Activated naive CD8-positive, alpha-beta T cell treated with anti-CD3 and anti-CD28 coated beads, Interleukin-2, amount 50 U/mL, for 16 hours (primary cell): ENCODE measurements at places on chromosomes 13 and 19.

GRCh38 chr13:78876915-78877549 lies 218.1 kb upstream of the OBI1 start:
- no peak for DNase-seq

- DNase-seq = no peak
These were observed 101.0 kb downstream of the PDS5B start for GRCh38 chr13:32687275-32687674.

GRCh38 chr19:30854661-30855060 lies 482.5 kb downstream of the ZNF536 start:
- DNase-seq = no peak

- DNase-seq = no peak
These were observed 22.9 kb downstream of the CD70 start for GRCh38 chr19:6568010-6568526.

- no peak for DNase-seq
These were observed 145.1 kb upstream of the ZNF536 start for GRCh38 chr19:30227012-30227621.

DNA sequence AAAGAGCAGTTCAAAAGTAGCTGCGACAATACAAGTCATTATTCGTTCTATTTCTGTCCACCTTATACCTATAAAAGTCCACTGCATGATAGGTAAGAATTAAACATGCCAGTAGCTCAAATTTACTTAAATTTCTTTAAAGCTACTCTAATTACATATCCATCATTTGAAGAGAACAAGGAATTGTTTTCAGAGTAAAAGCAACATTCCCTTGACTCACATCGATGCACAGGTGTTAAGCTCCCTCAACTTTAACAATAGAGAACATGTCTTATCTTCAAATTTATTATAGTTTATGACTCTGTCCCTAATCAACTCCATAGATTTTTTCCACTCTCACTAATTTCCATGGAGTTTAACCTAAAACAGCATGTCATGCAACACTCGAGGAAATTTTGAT lies 157.5 kb upstream of the ATXN8OS start:
- no peak for DNase-seq

- no peak for DNase-seq
These were observed 12.7 kb downstream of the LSM14A start for GRCh38 chr19:34184880-34185491.

GRCh38 chr13:21458451-21458812 lies 671 bp downstream of the ZDHHC20 start:
- no peak for DNase-seq

DNA sequence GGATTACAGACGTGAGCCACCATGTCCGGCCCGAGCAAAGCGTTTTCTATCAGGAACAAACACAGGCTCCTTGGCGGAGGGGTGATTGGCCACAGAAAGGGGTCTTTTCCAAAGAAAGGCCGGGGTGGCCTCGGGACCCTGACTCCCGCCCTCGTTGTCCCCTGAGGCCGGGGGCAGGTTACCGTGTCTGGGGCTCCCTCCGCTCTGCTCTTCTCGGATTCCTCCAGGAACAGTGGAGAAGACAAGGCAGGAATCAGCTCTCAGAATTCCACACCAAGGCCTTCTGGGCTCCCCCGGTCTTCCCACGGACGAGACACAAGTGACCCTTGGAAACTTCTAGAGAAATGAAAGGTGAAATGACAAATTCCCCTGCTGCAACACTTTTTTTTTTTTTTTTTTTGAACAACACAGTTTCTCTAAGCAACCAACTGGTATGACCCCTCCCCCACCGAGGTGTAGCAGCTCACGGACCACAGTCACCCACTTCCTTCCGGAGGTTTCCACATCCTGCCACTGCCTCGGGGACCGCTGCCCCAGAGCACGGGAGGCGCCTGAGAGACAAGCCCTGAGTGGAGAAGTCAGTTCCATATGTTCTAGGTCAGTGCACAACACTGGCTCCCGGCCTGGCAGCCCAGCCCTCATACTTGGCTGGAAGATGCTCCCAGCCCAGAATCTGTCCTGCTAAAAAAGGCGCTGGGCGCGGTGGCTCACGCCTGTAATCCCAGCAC lies 11.0 kb downstream of the MOB3A start:
- DNase-seq = peak; percentile 81

GRCh38 chr13:111046590-111047141 lies 68.4 kb upstream of the ARHGEF7 start:
- no peak for DNase-seq
